ENCODE measurements at places on chromosomes 16 and 17.
A peak's percentile ranks its signal among the peaks of the same experiment; 100 is the strongest.

DNA sequence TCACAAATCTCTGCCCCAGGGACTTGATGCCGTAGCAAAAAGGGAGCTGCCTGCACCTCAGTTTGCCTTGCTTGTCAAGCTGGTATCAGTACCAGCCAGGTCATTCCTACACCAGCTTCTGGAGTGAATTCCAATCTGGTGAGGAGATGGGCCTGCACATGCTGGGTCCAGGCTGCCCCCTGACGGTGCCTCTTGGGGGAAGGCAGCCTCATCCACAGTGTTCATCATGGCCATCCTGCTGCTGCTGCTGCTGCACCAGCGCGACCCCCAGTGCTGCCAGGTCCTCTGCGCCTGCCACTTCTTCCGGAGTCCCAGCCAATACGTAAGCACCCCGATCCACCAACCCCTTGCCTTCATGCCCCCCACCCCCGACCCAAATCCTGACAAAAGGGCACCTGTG lies 8.3 kb downstream of the MRPL27 start:
- DNase-seq: peak; percentile 68

GRCh38 chr17:54172096-54172984 lies 349.6 kb downstream of the KIF2B start:
- peak; percentile 21 for DNase-seq

GRCh38 chr16:57941016-57941664 lies 29.8 kb downstream of the CNGB1 start:
- DNase-seq: no peak

- peak; percentile 62 for DNase-seq
Observed at GRCh38 chr16:81593481-81593880, 148.9 kb downstream of the CMIP start.

DNA sequence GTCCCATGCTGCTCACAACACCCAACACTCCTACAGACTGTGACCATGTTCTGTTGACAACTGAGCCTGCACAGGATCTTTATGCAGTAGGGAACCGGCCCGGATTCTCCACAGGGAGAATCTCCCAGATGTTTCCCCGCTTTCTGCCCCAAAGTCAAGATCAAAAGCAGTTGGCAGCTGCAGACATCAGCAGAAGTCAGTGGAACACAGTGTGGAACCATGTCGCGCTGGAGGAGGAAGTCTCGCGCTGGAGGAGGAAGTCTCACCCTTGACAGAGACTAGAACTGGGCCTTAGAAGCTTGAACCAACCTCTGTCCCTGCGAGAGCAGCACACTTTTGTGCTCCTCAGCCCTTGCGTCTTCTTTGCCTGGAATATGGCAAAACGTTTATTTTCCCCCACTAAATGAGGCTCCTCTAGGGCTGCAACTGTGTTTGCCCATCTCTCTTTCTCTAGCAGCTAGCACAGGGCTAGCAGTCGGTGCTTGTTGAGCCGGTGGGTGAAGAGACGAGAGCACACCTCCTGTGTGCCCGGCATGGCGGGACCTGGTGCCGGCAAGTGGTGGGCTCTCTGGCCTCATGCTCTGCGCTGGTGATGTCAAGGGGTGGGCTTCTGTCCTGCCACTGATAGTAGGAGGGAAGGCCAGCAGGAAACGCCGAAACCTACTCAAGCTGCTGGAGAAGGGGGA lies 2.1 kb upstream of the MRC2 start:
- DNase-seq: no peak

DNA sequence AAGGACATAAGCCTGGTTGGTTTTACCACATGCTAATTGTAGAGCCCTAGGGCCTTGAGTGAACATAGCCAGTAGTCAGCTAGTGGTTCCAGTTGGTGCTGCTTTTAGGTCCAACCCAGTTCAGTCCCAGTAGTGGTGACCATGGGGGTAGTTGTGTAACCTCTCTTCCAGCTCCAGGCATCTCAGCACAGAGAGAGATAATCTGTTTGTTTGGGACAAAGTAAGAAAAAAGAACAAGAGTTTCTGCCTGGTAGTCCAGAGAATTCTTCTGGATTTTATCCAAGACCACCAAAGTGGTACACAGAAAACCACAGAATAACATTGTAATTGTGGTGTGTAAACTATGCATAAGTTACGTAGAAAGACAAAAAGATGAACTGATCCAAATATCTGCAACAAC lies 5.2 kb upstream of the CCL13 start:
- no peak for DNase-seq

DNA sequence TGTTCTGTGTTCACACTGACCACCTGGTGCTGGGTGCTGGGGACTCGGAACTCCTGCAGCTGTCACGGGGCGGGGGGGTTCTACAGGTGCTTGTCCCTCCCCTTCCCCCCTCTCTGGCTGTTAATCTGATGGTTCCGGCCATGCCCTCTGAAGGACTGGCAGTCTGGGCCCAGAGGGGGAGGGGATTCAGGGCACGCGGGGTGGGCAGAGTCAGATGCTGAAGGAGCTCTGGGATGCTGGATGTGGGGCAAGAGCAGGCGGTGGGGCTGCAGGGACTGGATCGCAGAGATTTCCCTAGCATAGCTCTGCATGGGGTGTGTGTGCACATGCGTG lies 5.4 kb upstream of the TBX21 start:
- no peak for DNase-seq

DNA sequence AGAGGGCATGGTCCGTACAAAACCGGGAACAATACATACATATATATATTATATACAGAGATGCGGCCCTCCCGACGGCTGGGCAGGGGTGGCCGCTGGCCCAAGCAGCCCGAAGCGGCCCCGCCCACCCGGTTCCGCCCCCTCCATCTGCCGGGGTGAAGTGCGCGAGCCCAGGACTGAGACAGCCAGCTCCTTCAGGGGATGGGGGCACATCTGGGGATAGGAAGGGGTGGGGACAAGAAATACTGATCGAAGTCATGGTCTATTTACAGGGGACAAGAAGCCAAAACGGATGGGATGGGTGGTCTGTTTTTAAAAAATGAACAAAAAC lies 3.8 kb upstream of the SAMD14 start:
- no peak for DNase-seq

Data from foreskin keratinocyte (primary cell).